ENCODE measurements at places on chromosomes 5 and 9.
A peak's percentile ranks its signal among the peaks of the same experiment; 100 is the strongest.

GRCh38 chr5:150514708-150515211, 6.8 kb downstream of the NDST1 start:
- no peak for DNase-seq

DNA sequence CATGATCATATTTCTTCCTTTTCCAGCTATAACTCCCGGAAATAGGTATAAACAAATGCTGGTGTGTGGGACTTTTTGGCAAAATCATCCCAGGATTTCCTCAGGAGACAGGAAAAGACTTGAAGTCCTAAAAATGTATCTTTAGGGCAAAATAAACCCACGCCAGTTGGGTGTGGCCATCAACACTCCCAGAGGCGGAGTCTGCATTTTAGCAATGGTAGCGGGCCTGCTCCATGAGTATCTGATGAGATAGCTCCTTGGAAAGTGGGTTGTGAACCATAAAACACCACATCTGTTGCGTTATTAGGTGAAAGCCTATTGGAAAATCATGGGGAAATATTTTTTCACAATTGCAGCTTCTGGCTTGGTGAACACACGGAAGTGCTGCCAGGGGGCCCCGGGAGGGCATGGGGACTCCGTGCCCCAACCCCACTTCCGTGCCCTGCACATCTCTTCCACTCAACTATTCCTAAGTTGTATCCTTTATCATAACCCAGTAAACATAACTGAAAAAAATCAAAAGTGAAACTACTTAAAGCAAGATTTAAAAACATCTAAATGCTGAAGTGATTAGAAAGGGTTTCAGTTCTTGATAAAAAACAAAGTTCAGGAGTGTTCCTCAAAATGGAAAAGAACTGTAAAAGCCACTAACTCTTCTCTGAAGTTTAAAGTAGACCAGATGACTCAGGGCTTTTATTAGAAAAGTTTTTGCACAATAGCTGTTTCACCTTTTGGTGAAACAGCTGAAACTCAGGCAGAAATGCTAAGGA, 111.2 kb downstream of the LRRC70 start:
- no peak for DNase-seq

DNA sequence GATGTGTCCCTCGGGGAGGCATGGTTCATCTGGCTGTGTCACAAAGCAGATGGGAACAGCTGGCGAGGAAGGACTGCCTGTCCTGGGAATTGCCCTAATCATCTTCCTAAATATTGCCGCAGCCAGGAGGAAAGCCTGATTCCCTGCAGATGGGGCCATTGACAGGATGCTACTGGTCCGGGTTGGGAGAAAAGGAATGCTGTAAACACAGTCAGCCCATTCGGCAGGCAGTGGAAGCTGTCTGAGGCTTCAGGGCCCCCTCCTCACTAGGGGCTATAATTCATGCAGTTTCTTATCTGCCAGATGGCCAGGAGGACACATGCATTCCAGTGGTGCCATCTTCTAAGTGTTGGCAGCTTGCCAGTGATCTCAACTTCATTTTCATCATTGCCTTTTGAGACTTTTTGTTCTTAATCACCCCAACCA, 110.3 kb downstream of the KCNIP1 start:
- peak; percentile 75 for DNase-seq

DNA sequence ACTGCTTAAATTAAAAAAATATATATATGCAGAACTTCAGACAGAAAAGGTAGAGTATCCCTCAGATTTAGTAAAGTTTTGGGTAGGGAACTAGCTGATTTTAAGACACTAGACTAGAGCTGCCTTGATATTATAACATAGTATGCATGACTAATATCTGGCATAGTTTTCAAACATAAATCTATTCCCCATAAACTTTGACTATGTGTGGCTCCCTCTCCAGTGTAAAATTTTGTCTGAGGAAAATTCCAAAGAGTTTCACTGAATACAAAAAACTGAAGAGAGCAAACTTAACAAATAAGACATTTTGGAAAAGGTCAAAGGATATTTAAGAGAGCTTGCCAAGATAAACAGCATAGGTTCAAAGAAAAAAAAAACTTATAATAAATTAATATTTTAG, 66.2 kb upstream of the ZNF462 start:
- DNase-seq = no peak

GRCh38 chr9:22446950-22447617, 460 bp downstream of the DMRTA1 start:
- DNase-seq = peak; percentile 79

- no peak for DNase-seq
Observed at GRCh38 chr9:76465442-76466298, 6.7 kb downstream of the GCNT1 start.

- DNase-seq = no peak
Observed at GRCh38 chr9:130556396-130557076, 22.8 kb upstream of the FUBP3 start.
